LHCN-M2 (cell line): ENCODE measurements at places on chromosomes 3 and 15. TPM values are rescaled to one million over a fixed set of nuclear protein-coding genes. Genes with fewer than 3 reads are reported as not detected.

GRCh38 chr3:182879031-182879611 is 85.8 kb downstream of the ATP11B start:
- peak; percentile 2 for DNase-seq

- DNase-seq: peak; percentile 52
Observed at GRCh38 chr3:11582191-11582968, 61.3 kb downstream of the VGLL4 start.

CEP152 gene
- 10.0 and 12.4 TPM in 2 replicates for total RNA-seq

TLR9 gene
- total RNA-seq: under 0.01 TPM in 1 of 2 replicates, not detected in the other

- peak; percentile 6 for DNase-seq
Observed at GRCh38 chr3:16906682-16907081, 21.9 kb downstream of the PLCL2 start.

DNA sequence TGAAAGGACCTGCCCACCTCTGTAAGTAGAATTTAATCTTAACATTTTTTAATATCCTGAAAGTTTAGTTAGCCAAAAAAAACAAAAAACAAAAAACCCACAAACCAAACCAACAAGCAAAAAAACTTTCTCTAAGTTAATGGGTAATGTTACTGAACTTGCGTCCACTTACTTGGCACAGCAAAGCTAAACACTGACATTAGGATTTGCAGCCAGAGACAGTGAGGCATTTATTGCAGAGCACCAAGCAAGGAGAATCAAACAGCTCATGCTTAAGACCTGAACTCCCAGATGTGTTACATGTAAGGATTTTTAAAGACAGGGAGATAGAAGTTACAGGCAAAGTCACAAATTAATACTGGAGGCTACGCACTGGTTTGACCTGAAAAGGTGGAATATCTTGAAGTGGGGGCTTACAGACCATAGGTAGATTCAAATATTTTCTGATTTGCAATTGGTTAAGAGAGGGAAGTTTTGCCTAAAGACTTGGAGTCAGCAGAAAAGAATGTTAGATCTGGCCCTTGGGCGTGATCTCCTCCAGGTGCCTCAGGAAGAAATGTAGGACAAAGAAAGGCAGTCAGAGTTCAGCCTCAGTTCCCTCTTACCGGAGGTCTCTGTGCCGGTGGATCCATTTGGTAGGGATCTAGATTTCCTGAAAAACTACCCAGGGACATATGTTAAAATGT is 205.0 kb downstream of the ADAMTSL3 start:
- no peak for DNase-seq

GRCh38 chr3:129016356-129016719 is 15.2 kb downstream of the EFCC1 start:
- DNase-seq: no peak

GRCh38 chr3:72475258-72476138 is 372.7 kb downstream of the SHQ1 start:
- no peak for DNase-seq

GRK7 gene
- total RNA-seq: not detected in 2 replicates

- DNase-seq: peak; percentile 99
Observed at GRCh38 chr15:92617549-92618520, 37.7 kb downstream of the FAM174B start.

- no peak for DNase-seq
Observed at GRCh38 chr3:60351481-60351880, 899.8 kb downstream of the FHIT start.

DNA sequence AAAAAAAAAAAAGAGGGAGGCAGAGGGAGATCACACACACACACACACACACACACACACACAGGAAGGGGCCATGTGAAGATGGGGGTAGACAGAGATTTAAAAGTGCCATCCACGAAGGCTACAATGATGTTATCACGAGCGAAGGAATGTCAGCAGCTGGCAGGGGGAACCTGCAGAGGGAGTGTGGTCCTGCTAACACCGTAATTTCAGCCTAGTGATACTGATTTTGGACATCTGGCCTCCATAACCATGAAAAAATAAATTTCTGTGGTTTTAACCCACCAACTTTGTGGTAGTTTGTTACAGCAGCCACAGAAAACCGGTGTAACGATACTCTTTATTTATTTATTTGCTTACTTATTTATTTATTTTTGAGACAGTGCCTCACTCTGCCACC is 76.0 kb downstream of the TMCO5A start:
- DNase-seq: peak; percentile 41

PAK2 gene
- 37.8 and 45.8 TPM in 2 replicates for total RNA-seq

GRCh38 chr3:115369021-115369420 is 221.9 kb upstream of the ZBTB20 start:
- no peak for DNase-seq

DNA sequence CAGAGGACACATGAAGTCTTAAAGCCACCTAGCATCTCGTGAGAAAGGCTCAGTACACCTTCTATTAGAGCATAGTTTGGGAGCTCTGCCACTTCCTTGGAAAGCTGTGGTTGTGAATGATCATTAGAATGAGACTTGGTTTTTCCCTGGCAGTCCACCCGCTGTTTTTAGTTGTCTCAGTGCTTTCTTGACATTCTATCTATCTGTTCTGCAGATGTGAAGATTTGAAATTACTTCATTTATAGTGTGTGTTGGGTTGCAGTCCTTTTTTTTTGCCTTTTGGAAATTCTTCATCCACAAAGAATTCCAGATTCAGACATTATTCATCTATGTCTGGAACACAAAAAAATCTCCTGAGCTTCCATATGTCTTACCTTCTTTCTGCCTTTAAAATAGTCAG is 23.7 kb downstream of the PPP2R3A start:
- peak; percentile 57 for DNase-seq

GRCh38 chr15:25829073-25829472 is 34.1 kb downstream of the ATP10A start:
- DNase-seq: peak; percentile 6

DNA sequence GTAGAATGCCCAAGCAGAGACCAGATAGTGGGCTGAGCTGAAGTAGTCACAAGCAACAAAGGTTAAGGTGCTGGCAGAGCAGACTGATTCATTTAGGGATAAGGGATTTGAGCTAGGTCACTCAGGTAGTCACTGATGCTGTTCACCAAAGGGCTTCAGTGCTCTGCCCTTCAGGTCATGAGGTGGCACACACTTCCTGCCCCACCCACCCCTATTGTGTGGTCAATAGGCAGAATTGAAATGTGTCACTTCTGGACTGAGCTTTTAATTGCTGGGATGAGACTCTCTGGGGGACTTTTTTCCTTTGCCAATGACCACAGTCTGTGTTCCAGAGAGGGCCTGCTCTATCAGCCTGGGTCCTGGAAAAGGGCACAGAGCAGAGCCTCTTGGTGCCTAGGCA is 2.9 kb upstream of the DIS3L start:
- DNase-seq: no peak

DNA sequence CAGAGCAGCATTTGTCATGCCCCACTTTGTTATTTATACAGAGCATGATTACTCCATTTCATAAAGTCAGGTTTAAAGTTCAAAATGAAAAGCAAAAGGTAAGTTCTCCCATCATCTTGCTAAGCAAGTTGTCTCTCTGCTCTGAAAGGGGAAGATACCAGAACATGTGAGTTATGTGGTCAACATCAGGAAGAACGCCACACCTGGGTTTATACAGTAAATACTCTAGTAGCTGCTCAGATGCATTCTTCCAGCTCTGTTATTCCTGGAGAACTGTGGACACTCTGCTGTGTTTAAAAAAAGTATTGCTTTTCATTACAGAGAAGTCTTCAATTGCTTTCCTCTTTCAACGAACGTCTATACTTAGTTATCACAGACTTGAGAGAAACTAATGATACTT is 145.7 kb downstream of the PLCL2 start:
- DNase-seq: no peak

- DNase-seq: no peak
Observed at GRCh38 chr3:188408831-188409230, 254.9 kb downstream of the LPP start.

DNA sequence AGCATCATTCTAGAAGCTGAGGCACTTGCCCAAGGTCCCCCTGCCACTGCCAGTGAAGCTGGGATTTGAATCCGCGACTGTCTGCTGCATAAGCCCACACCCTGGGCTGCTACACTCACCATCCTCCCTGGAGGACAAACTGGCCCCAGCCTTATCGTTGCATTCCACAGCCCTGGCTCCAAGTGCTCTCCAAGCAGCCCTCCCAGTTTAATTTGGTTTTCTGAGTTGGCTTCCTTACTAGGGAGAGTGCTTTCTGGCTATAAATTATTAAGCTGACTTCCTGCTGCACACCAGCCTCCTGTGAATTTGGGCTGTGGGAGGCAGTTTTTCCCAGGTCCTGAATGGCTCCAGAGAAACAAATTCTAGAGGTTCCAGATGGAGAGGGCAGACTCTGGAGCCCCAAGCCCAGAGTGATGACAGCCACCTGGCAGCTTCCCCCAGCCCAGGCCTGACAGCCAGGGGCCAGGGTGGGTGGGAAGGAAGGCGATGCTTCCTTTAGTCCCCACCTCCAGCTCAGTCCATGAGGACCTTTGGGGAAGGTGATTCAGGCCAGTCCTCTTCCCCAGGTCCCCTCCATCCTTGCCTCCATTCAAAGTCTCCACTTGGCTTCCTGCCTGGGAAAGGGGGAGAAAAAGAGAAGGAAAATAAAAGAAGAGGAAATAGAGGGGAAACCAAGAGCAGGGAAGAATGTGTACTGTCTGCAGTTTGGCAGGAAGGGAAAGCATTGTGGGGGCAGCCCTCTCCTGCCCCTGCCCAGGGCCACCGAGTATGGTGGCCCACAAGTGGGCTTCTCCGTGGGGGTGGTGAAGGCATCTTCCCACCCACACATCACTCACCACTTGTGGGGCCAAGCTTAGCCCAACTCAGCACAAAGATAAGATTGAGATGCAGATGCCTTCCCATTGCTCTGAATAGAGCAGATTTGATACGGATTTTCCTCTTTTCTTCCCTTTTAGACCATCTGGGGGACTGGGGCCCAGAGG is 69.6 kb downstream of the SEMA5B start:
- DNase-seq: no peak

ITIH3 gene
- total RNA-seq: not detected in 2 replicates

GHSR gene
- total RNA-seq: not detected in 2 replicates

- DNase-seq: no peak
Observed at GRCh38 chr15:25711691-25712090, 151.4 kb downstream of the ATP10A start.

DNA sequence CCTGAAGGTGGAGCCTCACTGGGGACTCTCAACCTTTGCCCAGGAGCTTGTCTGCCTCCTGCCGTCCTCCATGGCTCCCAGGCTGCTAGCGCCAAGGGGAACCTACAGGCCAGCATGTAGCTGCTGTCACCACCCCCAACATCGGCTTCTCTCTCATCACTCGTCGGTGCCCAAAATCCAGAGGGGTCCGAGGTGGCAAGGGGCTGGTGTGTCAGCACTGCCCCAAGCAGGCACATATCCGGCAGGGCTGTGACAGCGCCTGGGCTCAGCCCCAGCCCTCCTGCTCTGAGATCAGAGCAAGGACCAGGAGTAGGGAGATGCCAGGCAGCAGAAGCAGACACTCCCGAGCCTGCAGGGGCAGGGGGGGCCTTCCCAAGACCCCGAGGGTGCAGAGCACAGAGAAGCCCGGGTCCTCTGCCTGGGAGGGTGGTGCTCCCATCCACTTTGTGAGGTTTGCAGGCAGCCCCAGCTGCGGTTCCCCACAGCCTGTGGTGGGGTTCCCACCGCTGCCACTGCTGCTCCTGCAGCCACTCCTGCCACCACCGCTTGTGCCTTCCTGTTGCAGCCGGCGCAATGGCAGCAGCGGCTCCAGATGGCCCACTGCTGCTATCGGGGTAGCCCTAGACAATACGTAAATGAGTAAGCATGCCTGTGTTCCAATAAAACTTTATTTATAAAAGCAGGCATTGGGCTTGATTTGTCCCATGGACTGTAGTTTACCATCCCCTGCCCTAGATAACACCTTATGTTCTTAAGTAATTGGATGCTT is 451.0 kb downstream of the EPHA6 start:
- no peak for DNase-seq

DNA sequence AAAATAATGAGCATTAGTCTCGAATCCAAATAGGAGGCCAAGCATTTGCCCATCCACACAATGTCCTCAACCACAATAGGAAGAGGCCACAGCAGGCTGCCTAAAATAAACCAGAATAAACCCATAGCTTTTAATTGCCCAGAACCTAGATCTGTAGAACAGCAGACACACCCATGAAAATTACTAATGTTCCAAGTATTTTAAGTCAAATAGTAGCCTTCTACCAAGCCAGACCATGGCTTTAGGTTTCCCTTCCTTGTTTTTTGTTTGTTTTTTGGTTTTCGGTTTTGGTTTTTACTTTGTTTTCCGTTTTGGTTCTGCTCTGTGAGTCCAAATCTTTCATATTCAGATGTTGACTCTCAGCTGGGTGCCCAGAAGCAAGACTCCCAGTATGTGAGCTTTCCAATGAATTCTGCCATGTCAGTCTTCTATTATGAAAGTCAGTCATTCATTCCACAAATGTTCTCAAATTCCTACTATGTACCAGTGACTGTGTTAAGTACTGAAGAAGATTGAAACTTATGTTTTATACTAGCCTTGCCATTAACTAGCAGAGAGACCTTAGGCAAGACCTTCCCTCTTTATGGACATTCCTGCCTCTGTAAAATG is 57.8 kb upstream of the BOC start:
- DNase-seq: peak; percentile 27

- no peak for DNase-seq
Observed at GRCh38 chr3:78985981-78986380, 781.8 kb downstream of the ROBO1 start.

- DNase-seq: no peak
Observed at GRCh38 chr15:42608752-42609488, 33.5 kb downstream of the STARD9 start.

LRRK1 gene
- 0.17 and 0.26 TPM in 2 replicates for total RNA-seq

DNA sequence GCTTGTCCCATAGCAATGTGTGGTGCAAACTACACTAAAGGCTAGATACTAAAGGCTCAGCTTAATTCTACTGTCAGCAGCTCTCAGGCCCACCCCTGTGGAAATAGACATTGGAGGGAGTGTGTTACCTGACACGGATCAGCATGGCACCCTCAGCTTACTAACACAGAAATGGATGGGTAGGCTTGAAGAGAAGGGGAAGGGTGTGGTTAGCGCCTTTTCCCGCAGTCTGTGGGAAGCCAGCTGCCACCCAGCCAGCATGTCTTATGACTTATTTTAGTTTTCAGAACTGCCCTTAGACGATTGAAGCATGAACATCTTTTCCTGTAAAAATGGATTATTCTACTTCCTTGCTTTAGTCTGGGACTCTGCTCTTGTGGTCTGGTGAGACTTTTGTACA is 25.8 kb upstream of the ADPGK start:
- DNase-seq: no peak

DNA sequence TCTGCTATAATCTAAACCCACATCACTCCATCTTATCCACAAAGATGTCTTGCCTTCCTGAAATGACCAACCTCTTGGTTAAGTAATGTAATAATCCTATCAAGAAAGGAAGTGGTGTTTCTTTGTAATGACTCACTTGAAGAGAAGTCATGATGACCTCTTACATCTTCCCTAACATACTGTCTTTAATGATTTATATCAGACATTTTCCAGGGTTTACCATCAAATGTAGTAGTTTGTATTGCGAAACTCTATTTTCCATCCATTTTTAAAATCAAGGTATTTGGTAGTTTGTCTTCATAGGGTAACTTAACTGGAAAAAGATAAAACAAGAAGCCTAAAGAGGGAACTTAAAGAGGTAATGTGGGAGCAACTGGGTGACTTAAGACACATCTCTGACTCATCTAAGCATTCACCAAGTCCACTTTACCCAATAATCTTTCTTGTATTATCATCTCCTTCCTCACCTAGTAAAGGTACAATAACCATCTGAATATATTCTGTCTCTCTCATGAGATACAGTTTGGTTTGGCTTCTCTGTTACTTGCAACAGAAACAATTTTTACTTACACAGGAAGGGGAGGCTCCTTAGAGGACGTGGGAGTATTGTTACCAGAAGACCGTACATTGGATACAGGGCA is 5.7 kb upstream of the MAPK6 start:
- DNase-seq: peak; percentile 73

GRCh38 chr15:64779630-64780029 is 4.2 kb upstream of the RBPMS2 start:
- DNase-seq: no peak
